ENCODE measurements at places on chromosomes 6 and 20. TPM values are rescaled to one million over a fixed set of nuclear protein-coding genes. Genes with fewer than 3 reads are reported as not detected.

DNA sequence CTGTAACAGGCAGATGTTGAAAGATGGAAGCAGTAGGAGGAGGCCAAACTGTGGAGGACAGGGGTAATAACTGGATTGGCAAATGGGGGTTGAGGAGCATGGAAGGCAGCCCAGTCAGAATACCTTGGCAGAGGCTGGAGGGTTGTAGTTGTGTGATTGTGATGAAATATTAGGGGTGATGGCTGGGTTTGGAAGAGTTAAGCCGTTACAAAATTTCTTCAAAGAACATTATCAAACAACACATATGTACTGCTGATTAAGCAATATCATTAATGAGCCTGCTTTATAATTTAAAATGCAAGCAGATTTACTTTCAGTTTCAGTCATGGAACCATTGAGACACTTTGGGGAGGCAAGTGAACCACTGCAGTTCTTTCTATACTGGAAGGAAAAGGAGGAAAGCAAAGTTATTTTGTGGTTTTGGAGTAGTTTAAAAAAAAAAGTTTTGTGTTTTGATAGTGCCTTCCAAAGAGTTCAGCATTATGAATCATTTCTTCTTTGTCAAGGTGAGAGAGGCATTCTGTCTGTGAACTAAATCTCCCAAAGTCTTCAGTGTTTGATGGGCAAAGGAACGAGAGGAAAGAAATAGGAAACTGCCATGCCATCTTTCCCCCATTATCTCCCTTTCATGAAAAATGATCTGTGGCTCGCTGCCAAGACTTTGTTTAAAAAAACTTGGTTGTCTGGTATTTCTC, 20.7 kb downstream of the FOXO3 start:
- DNase-seq, result no peak

The DNAAF9 gene
- 18.7 TPM for total RNA-seq

DNA sequence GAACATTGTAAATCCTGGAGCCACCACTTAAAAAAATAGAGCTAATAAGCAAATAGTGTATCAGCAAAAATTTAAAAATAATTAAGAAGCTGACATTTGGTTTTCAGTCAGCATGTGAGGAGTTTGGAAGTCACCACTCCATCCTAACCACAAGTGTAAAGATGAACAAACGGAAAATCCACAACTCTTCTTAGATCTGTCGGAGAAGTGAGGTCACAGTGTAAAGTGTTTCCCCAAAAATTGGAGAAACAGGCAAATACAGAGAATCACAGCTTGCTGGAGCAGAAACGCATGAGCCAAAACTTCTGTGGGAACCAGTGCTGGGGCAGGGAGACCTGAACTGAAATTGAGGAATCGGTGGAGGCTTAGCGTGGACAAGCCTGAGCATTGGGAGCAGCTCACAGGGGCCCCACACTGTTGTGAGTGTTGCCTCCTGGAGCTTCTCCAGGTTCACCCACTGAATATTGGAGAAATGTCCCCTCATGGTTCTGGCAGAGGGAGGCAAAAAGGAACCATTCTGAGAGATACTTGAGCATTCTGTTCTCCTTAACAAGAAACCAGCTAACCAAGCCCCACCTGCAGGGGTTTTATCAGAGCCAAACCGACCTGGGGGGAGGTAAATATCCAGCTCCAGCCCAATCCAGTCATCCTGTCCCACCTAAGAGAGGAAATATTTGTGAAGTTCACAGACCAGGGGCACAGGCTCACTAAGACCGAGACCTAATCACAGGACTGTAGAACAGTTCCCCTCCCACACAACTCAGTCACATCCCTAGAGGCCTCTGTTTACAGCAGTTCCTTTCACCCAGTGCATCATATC, 192.0 kb downstream of the ERMARD start:
- no peak for DNase-seq

The CLPSL1 gene
- total RNA-seq, result not detected

- DNase-seq, result no peak
These were observed 59.2 kb upstream of the SNX9 start for GRCh38 chr6:157763904-157764177.

GRCh38 chr20:46434597-46434996, 28.2 kb upstream of the ELMO2 start:
- DNase-seq, result no peak

The CRYBG1 gene
- 36.8 TPM for total RNA-seq

DNA sequence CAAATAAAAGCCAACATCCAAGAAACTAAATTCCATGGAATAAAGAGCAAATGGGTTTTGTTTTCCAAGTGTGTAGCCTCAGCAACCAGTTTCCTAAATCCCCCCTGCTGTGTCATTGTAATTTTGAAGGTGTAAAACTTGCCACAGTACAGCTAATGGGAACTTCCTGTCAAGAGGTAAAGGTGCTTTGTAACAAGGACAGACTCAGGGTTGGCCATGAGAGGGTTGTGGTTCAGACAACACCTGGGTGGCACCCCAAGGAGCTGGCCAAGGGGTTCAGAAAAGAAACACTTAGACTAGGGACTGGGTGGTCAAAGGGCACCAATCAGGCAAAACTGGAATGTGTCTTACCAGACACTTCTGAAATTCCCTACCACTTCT, 52.4 kb upstream of the LYRM2 start:
- DNase-seq, result no peak

The CFAP61 gene
- not detected for total RNA-seq

The LKAAEAR1 gene
- total RNA-seq, result not detected
